ENCODE measurements at places on chromosomes 11 and 22. TPM values are rescaled to one million over a fixed set of nuclear protein-coding genes. Genes with fewer than 3 reads are reported as not detected.

SYCE3 gene
- total RNA-seq: 1.3 TPM

GAL gene
- total RNA-seq: 32.2 TPM

ALX4 gene
- total RNA-seq: not detected

OR8G1 gene
- total RNA-seq: not detected

OR5T1 gene
- not detected for total RNA-seq

ANO3 gene
- total RNA-seq: not detected

GRCh38 chr11:75896843-75897419 lies 81.9 kb downstream of the UVRAG start:
- peak; percentile 82 for DNase-seq

GRCh38 chr11:31636983-31637382 lies 127.4 kb downstream of the ELP4 start:
- DNase-seq: no peak

DNA sequence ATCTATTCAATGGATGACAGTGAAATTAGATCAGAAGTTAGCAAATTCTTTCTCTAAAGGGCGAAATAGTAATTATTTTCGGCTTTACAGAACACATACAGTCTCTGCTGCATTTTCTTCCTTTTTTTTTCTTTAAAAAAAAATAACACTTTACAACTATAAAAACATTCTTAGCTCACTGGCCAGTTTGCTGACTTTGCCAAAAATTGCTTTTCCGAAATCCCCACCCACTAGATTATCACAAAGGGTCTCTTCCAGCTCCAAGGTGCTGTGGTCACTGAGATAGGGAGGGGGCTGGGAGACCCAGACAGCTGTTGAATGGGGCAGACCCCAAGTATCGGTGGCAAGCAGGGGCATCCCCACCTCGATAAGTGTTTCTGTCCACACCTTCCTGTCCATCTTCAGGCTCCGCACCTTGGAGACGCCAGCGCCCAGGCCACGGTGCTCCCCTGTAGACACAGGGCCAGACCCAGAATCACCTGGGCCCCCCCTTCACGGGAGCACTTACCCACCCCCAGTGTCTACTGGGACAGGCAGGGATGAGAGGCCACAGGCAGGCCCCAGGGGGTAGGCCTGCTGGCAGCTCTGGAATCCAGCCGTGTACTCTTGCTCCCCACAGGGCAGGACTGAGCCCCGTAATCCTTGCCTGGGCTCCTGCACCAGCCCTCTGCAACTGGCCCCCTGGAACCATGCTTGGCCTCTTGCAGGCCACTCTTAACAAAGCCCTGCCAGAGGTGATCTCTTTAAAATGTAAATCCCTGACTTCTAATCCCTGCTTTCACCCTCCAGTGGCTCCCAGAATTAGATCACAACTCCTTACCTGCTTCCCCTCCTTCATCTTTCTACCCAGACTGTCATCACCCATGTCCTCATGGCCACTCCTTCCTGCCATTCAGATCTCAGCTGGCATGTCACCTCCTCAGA lies 31.5 kb upstream of the PDE2A start:
- no peak for DNase-seq

- peak; percentile 20 for DNase-seq
These were observed 432 bp downstream of the TNKS1BP1 start for GRCh38 chr11:57324154-57324885.

GRCh38 chr11:73465871-73466270 lies 89.7 kb downstream of the RELT start:
- DNase-seq: no peak

DNA sequence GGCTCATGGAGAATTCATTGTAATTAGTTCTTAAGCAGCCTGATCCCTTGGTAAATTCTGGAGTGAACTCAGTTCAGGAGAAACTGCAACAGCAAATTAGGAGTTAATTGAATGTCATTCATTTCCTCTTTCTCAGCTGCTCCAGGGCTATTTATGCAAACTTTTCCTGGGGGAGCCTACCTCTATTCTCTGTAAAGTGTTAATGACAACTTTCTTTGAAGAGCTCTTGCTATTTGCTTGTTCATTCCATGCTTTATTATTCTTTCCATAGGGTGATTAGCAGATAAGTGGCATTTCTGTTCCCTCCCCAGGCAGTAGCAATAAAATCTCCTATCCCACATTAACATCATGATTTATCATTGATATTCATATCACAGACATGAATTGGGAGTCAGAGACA lies 267.6 kb upstream of the DDI1 start:
- DNase-seq: no peak

DNA sequence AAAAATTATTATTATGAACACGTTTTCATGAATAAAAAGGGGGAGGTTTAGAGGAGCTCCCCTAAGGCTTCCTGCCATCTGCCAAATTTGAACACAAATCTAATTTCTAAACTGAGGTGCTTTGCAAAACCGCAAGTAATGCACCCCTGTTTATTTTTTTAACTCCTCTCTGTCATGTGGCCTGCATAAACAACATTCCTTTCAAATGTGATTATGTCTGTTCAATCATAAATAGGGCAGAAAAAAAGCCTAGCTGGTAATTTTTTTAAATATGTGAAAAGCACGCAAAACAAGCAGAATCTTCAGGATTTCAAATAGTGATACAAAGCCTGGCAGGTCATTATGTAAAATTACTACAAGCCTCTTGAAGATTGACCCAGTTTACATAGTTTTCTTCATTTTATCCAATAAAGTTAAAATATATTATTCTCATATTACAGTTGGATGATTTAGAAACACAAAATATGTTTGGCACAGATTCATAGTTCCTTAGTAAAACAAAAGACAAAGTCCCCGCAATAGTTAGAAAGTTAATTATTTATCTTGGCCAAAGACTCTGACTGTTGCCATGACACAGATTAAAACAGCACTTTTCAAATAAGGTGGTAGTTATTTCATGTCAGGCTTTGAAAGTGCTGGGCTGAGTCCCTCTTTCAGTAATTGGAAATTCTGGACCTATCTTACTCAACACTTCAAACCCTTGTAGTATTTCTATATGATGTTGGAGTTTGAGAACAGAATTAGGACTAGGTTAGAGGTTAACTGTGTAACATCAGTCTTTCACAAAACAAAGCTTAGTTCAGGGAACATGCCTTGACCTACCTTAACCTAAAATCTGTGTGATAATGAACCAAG lies 200.3 kb upstream of the MPPED2 start:
- DNase-seq: no peak

DNA sequence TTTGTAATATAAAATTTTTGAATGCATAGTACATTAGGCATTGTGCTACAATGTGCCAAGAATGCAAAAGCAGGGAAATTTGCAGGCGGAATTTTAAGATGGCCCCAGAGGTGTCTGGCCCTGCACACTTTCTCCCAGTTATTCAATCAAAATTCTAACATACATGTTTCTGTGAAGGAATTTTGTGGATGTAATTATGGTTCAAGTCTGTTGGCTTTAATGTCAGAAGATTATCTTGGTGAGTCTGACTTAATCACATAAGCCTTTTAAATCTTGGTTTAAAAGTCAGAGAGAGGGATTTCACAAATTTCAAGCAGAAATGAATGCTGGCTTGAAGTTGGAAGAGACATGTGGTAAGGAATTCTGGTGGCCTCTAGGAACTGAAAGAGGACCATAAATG lies 423.4 kb upstream of the CCDC179 start:
- no peak for DNase-seq

- DNase-seq: peak; percentile 7
These were observed 608.2 kb downstream of the TBC1D22A start for GRCh38 chr22:47370448-47371262.

DNA sequence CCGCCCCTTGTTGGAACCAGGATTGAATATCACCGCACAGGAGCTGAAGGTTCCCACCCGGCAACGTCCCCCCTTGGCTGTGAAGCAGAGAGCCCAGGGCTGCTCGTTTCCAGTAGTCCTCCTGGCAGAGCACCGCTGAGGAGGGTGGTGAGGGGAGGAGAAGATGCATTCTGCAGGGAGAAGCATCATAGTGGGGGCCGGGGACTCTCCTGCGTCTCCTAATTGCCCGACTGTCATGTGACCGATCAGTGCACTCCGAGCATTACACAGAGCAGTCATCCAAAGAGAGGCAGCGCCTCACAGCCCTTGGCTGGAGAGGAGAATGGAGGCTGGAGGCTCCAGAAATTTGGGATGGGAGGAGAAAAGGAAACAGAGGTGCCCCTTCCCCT lies 85.0 kb upstream of the SEPTIN5 start:
- DNase-seq: no peak

- no peak for DNase-seq
These were observed 148.3 kb downstream of the TEAD1 start for GRCh38 chr11:12822392-12823022.

DNA sequence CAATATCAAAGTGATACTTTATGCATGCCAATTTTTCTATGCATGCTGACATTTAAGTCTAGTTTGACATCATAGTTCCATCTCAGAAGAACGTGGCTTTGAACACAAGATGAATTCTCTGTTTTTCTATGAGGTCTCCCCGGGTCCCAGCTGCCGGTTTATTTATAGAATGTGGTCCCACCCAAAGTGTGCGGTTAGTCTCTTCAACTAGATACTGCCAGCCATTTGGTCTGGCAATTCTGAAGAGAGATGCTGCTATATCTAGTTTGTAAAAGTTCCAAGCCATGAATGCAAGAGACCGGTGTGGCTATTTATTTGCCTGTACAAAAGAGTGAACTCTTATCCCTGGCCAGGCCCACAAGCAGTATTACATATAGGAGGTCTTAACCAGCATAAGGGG lies 9.2 kb downstream of the OR5A2 start:
- no peak for DNase-seq

- no peak for DNase-seq
These were observed 42.7 kb downstream of the NECTIN1 start for GRCh38 chr11:119686177-119686882.

GRCh38 chr22:39494471-39495120 lies 7.5 kb upstream of the MIEF1 start:
- DNase-seq: no peak

DNA sequence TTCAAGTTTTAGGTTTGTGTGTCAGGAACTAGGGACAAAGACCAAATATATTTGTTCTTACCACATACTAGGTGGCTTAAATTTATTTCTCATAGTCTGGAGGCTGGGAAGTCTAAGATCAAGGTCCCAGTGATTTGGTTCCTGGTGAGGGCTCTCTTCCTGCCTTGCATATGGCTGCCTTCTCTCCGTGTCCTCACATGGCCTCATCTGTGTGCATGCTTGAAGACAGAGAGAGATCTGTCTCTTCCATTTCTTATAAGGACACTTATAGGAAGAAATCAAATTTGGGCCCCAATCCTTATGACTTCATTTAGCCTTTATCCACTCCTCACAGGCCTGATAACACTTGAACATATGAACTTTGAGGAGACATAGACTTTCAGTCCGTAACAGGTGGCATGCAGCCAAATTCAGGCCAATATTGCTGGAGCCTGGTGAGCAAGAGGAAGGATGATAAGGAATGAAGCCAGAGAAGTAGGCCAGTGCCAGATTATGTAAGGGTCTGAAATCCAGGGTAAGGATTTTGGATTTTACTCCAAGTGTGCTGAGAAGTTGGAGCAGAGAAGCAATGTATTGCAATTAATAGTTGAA lies 35.1 kb downstream of the TTC17 start:
- DNase-seq: no peak

DNA sequence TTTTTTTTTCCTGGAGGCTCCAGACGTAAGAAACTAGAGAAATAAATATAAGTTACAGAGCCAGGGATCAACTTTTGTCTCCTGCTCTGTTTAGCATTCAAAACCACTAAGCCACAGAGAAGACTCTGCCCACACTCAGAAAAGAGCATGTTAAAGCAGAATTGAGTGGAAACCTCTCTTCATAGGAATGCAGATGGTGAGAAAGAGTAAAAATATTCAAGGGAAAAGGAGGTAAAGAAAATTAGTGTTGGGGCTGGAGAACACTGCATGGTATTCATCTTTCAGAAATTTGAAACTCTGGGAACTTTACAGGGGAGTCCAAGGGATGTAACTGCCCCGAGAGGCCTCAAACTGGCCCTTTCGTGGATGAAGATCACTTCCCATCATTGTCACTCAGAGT lies 65.1 kb downstream of the CLMP start:
- no peak for DNase-seq

GRCh38 chr11:13126430-13126829 lies 117.3 kb downstream of the RASSF10 start:
- DNase-seq: peak; percentile 98

DNA sequence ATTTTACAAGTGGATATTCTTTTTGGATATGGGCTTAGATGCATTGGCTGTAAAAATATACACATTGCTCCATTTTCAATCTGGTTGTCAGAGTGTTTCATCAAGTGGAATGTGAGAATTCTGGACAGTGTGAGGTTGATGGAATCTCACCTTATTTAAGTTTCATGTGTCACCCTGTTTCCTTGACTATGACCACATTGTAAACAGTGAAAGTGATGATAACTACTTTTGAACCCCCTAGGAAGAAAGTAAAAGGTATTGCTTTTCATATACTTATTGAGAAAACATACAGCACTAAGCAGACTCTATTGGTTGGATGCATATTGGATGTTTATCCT lies 490.5 kb upstream of the RAG2 start:
- peak; percentile 12 for DNase-seq

DNA sequence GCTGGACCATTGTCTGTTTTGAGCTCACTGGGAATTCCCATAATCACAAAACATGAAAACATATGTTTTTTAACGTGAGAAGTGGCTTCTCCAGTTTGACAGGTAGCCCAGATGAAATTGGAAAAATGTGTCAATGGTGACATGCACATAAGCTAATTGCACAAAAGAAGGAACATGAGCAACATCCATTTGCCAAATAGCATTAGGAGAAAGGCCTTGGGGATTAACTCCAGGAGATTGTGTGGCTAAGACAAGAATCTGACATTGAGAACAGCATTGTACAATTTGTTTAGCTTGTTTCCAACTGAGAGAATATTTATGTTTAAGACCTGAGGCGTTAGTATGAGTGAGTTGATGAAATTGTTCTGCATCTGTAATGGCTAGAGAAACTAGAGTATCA lies 147.0 kb upstream of the API5 start:
- no peak for DNase-seq

GRCh38 chr11:27012234-27012921 lies 18.5 kb downstream of the FIBIN start:
- no peak for DNase-seq

GRCh38 chr11:119448380-119448779 lies 25.4 kb upstream of the THY1 start:
- DNase-seq: no peak

- DNase-seq: peak; percentile 60
These were observed at the start of gene NNMT for GRCh38 chr11:114295676-114296604. Gene NNMT (plus strand): TSS chr11:114296399. CDS start chr11:114296557, 158 bp downstream.

DNA sequence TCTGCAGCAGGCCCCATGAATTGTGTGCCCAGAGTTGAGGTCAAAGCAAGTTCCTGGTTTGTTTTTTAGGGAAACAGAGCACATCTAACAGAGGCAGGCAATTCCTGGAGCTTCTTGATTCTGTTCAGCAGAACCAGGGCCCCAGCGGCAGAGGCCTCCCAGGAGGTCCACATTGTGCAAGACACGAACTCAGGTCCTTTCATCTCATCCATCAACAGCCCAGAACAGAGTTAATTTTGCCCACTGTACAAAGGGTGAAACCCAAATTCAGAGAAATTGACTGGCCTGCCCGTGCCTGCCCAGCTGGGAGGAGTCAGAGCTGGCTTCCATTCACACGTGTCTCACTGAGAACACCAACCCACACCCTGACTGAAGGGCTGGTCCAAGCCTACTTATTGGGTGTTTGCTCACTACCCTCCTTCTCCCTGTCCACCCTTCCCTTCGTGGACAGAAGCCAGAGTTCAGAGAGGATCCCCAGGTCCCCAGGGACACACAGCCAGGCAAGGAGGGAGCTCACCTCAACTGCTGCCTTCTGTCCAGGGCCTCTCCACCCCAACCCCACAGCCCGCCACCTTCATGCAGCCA lies 607.1 kb downstream of the TBC1D22A start:
- no peak for DNase-seq

Measured in PC-3 (cell line).